Activated T-helper 2 cell treated with anti-CD3 and anti-CD28 coated beads, Interferon-gamma antibody, Interleukin-2, Interleukin-4, amounts not matched to agents 10 μg/mL and 5 μg/mL and 100 μg/mL, durations not matched to agents 14 hours and 24 hours and 36 hours (primary cell): ENCODE measurements at places on chromosomes 16 and 17. TPM values are rescaled to one million over a fixed set of nuclear protein-coding genes. Genes with fewer than 3 reads are reported as not detected.
A peak's percentile ranks its signal among the peaks of the same experiment; 100 is the strongest.

- peak; percentile 38 for DNase-seq
Measured at GRCh38 chr16:69566240-69566980, 644 bp downstream of the NFAT5 start.

DNA sequence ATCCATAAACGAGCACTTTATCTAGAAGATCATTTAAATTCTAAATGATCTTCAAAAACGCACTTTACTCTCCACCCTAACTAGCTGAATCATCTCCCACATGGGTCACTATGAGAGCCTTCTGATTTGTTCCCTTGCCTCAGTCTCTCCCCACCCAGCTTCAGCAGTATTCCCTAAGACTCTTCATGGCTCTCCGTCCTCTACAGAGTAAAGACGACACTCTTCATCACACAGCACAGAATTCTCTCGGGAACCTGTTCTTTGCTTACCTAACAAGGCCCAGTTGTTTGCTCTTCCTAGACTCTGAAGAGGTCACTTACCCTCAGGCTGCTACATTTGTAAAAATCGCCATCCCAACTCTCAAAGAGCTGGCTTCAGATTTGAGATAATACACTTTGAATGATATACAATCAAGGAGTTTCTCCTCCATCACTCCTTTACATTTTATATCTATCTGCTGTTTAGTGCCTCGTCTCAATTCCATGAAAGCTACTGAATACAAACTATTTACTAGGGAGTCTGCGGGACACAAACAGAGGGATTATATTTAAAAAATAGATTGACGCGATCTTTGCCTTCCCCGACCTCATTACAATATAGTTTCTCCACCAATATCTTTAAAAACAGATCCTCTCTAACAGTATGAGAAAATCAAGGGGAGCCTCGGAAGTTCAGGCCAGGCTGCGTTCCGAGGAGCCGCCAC lies 511 bp upstream of the LIG3 start:
- no peak for DNase-seq

DNA sequence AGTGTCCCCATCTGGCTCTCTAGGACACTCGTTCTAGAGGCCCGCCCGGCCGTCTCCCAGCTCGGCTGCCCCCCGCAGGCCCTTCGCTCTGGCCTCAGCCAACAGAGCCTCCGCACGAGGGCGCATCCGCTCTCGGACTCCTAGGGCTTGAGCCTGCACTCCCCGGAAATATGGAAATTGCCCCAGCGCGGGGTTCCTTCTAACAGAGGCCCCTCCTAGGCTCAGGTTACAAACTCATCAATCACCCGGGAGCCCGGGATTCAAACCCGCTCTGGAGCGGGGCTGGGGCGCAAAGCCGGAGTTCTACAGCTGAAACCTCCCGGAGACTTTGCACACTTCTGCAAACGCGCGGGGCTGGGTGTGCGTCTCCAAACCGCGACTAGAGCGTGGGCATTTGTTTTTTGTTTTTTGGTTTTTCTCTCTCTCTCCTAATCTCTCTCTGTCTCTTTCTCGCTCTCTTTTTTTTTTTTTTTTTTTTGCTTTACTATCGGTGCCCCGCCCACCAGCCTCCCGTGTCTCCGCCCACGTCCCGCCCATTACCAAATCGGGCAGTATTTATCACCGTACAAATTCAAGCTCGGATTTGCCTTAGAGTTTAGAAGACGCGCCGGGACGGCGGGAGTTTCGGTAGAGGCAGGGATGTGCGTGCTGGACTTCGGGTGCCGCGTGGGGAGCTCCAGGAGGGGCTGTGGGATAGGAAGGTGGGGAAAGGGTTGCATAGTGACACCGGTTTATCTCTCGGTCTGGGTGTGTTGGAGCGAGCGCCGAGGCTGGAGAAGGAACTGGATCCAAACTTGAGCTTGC lies 2.4 kb upstream of the FOXL1 start:
- peak; percentile 50 for DNase-seq

DNA sequence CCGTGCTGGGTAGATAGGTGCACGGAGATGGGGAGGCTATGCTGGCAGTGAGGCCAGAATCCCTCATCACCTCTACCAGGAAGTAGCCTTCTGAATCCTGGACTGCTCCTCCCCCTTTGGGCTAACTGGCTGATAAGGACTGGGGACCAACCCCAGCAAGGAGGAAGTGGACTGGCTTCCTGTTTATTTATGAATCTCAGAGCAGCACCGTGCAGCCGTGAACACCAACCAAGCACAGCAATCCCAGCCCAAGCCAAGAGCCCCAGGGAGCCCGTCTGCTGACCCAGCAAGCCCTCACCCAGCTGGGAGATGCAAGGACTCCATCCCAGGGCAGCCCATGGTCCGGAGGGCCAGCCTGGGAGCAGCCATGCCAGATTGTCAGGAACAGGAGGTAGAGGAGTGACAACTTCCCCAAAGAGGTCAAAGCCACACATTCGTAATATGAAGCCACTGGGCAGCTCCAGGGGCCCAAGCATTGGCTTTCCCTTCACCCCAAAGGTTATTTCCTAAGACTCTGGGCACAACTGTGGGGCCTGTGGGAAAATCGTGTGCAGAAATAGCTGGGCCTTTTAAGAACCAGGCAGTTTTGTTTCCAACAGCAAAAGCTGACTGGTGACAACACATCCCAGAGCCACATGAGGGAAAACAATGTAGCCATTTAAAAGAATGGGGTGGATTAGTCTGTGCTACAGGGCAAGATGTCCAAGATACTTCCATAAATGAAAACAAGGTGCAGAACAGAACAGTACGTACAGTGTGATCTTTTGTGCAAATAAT lies 23.9 kb downstream of the PHB1 start:
- DNase-seq = no peak

GRCh38 chr17:42135664-42136653 lies 13.4 kb downstream of the HSPB9 start:
- no peak for DNase-seq

- no peak for DNase-seq
Measured at GRCh38 chr17:67171560-67171959, 73.4 kb downstream of the HELZ start.

DNA sequence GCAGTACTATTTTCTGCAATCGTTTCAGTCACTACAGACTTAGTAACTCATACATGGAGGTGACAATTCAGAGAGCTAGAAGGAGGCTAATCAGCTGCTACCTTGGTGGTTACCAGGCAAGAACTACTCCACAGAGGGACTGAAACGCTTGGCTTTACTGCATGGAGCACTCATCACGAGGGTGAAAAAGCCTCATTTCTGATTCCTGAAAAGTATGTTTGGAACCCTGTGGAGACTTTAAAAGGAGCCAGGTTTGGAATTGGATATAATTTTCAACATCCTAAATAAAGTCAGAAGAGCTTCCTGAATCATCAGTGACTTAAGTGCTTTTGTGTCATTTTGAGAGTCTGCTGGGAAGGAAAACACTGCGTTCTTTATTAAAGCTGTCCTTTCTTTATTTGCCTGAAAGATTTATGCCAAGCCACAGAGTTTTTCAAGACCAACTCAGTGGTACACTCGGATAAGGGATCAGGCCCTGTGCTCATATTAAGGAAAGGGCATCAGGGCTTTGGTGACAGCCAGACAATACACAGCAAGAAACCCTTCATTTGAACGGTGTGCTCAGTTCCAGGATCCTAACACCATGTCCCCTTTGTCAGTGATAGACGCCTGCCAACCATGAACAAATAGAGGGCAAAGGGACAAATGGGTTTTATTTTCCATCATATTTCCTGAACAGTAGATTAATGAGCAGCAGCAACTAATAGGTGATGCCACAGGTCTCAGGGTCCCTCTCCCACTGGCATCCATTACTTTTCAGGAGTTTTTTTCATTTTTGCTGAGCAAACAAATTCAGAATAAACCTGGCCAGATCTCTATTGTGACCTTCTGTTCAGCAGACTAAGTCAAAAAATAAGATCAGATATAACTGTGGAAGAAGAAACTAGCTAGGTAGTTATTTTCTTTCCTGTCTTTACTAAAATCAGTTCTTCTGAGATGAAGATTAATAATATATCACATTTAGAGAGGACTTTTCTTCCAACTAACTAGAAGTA lies 80.5 kb upstream of the CLEC18B start:
- no peak for DNase-seq

- DNase-seq = peak; percentile 53
Measured at GRCh38 chr17:80649672-80650330, 105.2 kb downstream of the RPTOR start.

DNA sequence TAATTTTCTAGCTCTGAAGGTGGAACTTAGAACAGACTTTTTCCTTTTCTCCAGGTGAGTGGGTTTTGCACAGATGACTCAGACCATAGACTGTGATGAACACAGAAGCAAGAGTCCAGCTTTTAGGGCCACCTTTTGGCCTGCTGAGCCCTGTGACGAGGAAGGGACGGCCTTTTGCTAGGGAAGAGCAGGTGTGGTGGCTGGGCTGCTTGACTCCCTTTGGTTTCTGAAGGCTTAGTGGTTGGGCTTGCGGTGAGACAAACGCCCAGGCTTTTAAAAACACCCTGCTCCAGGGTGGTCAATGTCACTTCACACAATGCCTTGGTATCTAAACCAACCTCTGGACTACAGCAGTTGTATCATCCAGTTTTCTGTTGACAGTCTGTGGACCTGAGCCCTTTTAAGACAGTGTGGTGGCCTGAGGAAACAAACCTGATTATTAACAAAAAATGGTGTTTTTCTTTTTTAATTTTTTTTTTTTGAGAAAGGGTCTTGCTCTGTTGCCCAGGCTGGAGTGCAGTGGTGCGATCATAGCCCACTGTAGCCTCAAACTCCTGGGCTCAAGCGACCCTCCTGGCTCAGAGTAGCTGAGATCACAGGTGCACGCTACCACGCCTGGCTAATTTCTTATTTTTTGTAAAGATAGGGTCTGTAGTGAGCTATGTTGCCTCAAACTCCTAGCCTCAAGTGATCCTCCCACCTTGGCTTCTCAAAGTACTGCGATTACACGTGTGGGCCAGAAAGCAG lies 134.0 kb downstream of the SNX29 start:
- DNase-seq = no peak

GRCh38 chr16:89472711-89473075 lies 17.7 kb downstream of the ANKRD11 start:
- DNase-seq = no peak

The HBM gene
- not detected in 2 replicates for total RNA-seq

The ARSG gene
- 7.3 and 9.6 TPM in 2 replicates for total RNA-seq

The MEOX1 gene
- 1.4 and 1.8 TPM in 2 replicates for total RNA-seq
